ENCODE measurements at places on chromosomes 12 and 14.

DNA sequence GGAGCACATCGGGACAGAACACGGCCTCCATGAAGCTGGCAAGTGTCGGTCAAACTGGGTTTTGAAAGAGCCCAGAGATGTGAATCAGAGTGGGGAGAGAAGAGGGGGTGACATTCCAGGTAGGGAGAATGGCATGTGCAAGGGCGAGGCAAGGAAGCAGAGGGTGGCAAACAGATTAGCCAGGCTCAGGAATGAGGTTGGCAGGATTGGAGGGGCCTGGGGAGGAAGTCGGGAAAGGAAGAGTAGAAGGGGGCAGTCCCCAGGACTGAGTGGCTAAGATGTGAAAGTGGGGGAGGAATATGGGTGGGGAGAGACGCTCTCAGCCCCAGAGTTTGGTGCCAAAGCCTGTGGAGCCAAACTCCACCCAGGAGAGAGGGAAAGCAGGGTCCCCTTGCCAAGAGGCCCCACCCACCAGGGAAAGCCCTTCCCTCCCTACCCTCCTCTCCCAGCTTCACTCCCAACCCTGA is 5.5 kb upstream of the HDAC7 start:
- no peak for DNase-seq

DNA sequence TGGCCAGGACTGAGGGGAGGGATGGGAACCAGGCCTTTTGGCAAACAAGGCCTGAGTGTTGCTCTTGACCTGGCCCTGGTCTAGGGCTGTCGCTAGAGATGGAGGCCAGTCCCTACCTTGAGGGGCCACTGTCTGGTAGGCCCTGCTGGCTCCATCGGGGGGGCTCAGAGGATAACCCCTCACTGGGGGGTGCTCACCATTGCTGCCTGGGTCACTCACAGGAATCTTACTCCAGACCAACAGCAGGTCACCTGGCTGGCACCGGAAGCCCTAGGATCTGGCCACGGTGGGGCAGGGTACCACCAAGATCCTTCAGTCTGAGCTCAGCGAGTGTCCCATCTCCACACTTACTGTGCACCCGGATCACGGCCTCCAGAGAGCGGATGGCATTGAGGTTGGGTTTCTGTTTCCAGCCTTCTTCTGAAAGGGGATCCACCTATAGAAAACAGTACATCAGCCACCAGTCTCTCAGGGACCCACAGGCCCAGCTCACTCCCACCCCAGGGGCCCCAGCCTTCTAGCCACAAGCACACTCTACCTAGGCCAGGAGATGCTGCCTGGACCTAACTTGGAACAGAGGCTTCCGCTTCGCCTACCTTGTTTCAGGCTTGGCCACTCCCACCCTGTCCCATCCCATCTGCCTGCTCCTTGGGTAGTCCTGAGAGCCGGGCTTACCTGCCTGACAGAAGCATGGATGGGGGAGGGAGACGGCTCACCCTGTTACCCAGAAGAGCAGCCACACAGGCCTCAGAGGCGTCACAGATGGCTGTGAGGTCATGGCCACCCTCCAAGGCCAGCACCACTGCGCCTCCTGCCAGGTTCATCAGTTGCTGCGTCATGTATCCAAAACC is 12.2 kb downstream of the SLC48A1 start:
- DNase-seq, result no peak

DNA sequence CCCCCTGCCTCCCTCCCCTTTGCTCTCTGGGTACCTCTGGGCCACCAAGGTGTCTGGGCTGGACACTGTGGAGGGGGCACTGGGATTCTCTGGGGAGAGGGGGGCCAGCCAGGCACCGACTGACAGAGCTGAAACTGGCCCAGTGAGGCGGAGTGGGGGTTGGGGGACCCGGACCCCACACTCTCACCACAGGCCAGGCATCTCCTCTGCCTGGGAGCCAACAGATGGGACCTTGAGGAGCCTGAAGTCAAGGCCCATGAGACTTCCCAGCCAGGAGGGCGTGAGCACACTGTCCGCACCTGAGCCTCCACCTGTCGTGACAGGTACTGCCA is 39.8 kb upstream of the PPP1R13B start:
- DNase-seq, result no peak

DNA sequence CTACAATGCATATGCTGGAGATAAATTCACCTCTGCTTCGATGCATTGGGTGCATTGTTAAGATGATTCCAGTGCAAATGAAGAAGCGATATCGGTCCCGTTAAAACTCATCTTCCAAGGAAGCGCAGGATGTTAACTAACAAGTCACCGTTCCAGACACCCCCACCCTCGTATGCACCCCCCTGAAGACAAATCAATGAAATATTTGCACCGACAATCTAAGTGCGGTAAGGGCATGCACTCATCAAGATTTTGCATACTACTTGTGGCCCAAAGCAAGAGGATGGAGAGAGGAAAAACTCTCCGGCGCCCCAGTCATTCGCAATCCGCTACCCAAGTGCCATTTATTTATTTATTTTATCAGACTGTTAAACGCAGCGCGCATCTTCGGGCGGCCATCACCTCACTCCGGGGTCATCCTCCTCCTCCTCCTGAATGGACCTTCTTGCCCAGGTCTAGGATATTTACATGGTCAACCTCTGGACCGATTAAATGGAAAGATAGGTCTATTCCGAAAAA is 1.2 kb downstream of the NOVA1 start:
- peak; percentile 39 for DNase-seq

- DNase-seq, result no peak
Observed at GRCh38 chr12:44476683-44477082, 399.4 kb downstream of the NELL2 start.

GRCh38 chr14:31937730-31938346 is 139.3 kb upstream of the ARHGAP5 start:
- DNase-seq, result no peak

GRCh38 chr14:51410897-51411296 is 170.8 kb downstream of the TMX1 start:
- DNase-seq, result no peak

DNA sequence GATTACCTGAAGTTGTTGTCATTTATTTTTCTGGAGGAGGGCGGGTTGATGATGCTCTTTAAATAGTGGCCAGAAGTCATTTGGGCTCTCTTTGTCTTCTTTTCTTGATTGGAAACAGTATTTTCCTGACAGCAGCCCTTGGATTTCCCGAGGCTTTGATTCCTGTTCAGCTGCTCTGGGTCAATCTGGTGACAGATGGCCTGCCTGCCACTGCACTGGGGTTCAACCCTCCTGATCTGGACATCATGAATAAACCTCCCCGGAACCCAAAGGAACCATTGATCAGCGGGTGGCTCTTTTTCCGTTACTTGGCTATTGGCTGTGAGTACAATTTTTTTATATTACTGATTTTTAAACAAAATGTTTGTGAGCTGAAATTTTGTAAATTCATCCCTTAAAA is 60.4 kb downstream of the ANAPC7 start:
- DNase-seq, result no peak

DNA sequence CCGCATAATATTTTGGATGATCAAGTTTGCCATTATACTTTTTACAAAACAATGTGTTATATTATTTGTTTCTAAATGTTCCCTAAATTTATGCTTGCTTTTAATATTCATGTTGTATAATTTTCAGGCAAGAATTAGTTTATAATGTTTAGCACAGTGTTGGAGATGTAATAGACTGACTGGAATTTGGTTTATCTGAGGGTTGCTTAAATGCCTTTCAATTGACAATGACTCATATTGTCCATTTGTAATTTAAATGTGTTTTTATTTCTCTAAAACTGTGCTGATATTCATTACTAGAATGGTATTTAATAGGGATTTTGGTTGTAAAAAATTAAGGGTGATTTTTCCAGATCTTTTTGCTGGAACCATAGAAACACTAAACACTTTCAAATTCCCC is 788.4 kb downstream of the SLC6A15 start:
- DNase-seq, result no peak

GRCh38 chr14:52329678-52330369 is 15.7 kb downstream of the PTGER2 start:
- DNase-seq, result no peak

- no peak for DNase-seq
Observed at GRCh38 chr12:94768398-94769046, 118.2 kb upstream of the TMCC3 start.

GRCh38 chr12:82627799-82628198 is 58.9 kb upstream of the TMTC2 start:
- DNase-seq, result no peak

DNA sequence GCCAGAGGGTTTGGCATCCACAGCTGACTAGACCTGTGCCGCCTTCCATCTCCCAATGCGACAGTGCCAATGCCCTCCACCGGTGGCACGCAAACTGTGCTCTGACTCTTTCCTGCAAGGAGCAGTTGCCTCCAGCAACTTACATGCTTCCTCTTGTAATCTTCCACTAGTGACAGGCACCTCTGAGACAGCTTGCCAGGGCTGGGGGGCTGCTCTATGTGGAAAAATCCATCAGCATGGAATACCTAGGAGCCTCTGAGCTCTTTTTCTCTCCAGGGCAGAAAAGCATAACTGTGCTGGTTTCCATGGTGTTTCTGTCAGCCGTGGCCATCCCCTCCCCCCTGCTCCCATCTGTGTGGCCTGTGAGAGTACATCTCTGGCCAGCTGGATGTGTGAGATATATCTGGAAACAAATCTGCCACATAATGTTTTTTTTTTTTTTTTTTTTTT is 110.6 kb downstream of the MYRFL start:
- DNase-seq, result no peak

DNA sequence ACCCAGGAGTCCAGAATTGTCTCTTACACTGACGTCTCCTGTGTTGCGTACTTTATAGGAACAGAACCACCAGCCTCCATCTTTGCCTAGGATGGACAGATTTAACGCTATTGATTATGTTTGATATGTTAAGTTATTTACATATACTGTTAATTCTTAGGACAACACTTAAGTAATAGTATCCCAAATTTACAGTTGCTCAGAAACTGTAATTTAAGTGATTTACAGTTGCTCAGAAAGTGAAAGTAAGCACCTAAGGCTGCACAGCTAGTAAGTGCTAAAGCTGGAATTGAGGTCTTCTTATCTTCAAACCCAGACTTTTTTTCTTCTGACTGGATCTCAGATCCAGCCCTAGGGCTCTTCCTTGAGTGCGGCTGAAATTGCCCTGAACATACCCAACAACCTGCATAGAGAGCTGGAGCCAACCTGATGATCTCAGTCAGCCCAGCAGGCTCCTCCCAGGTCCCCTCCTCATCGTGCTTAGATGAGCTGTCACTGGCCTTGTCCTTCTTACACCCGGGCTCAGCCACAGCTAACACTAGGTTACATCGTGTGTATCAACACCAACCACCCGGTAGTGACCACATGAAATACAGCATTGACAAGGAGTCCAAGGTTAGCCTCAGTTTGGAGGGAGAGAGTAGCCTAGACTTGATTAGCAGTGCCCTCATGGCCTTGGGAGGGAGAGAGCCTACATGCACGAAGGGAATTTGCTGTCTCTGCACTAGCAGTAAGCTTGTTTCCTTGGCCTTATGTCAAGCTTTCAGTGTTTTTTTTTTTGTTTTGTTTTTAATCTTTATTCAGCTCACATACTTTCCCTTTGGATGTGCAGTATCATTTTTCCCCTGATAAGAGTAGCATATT is 111.1 kb upstream of the ARHGAP5 start:
- DNase-seq, result no peak

DNA sequence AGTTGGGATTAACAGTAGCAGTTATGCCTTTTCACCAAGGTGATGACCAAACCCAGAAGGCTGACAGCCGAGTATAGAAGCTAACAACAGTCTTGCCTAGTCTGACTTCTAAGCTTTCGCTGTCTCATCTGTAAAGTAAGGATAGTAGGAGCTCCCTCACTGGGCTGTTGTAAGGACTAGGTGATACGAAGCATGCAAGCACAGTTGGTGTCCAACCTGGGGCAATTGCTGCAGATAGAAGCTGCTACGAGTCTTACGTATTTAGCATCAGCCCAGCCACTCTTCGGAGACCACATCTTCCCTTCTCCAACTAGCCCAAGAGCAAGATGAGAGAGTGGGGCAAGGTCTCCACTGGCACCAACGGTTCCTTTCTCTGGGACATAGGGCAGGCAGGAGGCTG is 6.0 kb downstream of the HAL start:
- DNase-seq, result no peak

GRCh38 chr14:101075025-101075800 is 171.7 kb upstream of the RTL1 start:
- DNase-seq, result no peak

DNA sequence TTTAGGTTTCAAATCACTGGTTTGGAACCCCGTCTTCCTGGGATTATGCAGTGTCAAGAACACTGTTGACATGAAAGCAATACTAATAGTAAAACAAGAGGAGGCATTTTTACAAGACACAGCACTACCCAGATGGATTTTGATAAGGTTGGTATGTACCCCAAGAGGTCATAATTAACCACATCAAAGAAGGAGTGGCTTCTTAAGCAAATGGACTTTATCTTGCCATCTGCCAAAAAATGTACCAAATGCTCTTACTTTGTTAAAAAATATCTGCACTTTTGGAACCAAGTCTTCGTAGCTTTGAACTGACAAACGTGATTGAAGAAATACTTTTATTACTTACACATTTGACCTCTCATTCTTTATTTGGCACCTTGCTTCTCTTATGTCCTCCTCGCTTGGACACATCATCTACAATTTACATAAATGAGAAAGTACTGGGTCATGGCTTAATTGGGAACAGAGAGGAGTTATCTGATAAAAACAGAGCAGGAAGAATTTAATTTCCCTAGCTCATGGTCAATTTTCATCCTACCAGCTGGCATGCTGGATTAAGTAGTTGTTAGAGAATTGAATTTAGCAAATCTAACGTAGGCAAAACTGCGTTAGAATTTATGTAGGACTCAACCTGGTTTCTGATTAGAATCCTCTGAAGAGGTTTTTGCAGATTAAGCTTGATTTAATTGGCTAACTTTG is 54.5 kb upstream of the PRICKLE1 start:
- no peak for DNase-seq

- DNase-seq, result no peak
Observed at GRCh38 chr12:77401064-77401769, 335.8 kb upstream of the E2F7 start.

DNA sequence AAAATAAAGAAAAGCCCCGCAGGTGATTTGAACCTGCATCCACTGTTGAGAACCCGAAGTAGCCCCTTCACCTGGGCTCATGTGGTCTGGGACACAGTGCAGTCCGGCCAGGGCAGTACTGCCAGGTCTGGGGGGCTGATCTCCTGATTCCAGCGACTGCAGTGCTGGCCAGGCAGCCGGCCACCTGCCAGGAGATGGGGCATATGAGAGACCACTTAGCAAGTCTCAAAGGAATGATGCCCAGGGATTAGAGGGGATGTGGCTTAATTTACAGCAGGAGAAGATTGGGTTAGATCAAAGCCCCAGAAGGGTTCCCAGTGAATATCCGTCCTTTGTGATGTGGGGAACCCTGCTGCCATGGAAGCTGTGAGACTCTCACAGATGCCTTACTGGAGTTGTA is 113.3 kb downstream of the PRMT8 start:
- DNase-seq, result no peak
